ENCODE measurements at places on chromosomes 1 and 21.
A peak's percentile ranks its signal among the peaks of the same experiment; 100 is the strongest.

- no peak for DNase-seq
Observed at GRCh38 chr1:205442051-205442725, 13.7 kb downstream of the BLACAT1 start.

- no peak for DNase-seq
Observed at GRCh38 chr1:76142771-76143540, 68.4 kb downstream of the ST6GALNAC3 start.

DNA sequence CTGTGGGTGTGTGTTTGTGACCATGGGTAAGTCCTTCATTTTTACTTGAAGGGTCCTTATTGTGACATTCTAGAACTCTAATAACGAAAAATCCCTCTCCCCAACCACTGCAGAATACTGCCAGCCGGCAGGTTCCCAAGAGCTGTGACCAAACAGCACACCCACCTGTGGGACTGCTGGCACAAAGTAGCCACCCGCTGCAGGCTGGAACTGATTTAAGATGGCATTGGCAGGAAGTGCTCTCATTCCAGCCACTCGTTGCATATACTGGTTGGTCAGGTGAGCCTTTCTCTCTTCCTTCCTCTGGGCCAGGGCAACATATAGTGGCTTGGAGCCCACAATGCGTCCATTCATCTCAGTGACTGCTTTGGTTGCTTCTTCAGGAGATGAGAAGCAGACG lies 11.6 kb downstream of the PABPC4 start:
- no peak for DNase-seq

GRCh38 chr1:54928327-54928726 lies 41.3 kb upstream of the DHCR24 start:
- no peak for DNase-seq

GRCh38 chr1:200640373-200640962 lies 19.9 kb upstream of the KIF14 start:
- no peak for DNase-seq

DNA sequence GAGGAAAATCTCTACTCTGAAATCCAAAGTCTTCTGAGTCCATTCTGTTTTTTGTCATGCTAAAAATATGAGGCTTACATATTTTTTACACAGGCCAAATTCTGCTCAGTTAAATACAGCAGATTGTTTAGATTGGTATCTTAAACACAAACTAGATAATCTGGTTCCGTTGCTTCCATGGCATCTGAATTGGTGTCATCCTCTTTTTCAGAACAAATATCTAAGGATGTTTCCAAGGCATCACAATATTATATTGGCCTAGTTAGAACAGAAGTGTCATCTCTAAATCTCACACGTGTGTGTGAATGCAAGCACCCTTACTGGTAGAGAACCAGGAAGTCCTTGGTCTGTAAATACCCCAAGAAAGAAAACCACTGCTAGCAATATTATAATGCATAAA lies 151.2 kb downstream of the NRIP1 start:
- DNase-seq, result no peak

DNA sequence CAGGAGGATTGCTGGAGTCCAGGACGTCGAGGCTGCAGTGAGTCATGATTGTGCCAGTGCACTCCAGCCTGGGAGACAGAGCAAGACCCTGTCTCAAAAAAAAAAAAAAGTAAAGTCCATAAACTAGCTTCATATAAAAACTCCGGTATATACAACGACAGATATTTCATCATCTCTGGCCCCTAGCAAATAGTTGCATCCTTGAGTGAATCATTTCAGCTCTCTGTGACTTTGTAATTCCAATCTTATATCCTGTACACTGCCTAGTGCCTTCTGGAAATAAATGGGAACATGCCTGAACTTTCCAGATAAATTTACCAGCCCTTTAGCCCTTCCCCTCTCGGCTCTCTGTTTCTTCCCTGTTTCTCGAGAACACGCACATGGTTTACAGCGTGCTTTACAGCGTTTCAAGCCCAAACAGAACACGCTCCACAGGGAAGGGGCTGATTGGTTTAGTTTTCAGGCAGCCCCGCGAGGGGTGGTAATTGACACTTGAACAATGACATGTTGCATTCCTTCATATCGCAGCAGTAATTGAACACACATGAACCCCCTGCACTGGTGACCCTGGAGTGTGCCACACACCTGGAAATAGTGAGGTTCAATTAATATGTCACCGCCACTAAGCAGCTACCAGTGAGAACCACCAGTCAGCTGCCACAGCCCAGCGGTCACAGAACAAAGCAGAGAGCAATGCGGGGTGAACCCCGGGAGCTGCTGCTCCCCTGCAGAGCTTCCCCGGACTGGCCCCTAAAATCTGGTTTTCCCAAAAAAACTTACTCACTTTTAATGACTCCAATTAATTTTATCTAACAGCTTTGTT lies 35.7 kb upstream of the SIM2 start:
- DNase-seq, result no peak

GRCh38 chr1:202133001-202133400 lies 10.3 kb downstream of the GPR37L1 start:
- DNase-seq, result no peak

DNA sequence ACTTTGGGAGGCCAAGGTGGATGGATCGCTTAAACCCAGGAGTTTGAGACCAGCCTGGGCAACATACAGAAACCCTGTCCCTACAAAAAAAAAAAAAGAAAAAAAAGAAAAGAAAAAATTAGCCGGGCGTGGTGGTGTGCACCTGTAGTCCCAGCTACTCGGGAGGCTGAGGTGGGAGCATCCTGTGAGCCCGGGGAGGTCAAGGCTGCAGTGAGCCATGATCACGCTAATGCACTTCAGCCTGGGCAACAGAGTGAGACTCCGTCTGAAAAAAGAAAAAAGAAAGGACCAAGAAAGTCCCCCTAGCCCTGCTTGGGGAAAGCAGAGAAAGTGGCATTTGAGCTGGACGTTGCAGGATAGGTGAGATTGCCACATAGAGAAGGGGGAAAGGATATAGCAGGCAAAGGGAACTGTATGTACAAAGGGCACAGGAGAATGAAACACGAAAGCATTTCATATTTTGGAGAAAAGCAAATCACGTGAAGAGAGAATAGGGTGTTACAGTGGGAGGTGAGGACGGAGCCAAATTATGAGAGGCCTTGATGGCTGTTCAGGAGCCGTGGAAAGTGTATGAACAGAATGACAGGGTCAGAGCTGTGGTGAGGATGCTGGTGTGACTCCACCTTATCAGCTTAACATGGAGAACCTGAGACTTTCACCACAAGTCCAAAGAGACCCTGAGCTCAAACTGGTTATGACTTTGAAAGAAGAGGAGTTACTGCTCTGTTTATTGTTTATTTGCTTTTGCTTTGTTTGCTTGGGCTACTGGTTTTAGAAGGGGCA lies 19.5 kb upstream of the LRIG2 start:
- DNase-seq, result no peak

DNA sequence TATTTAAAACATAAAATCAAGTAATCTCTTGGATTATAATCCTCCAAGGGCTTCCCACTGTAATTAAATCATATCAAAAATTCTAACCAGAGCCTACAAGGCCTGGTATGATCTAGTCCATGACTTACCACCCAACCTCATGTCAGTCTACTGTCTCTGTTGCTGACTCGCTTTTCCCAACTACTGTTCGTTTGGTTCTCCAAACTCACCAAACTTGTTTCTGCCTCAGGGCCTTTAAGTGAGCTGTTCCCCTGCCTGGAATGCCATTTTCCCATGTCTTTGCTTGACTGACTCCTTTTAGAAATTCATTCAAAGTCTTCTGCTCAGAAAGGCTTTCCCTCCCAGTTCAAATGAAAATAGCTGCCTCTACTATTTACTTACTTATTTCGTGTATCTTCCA lies 95.9 kb downstream of the ZC3H11B start:
- no peak for DNase-seq

- no peak for DNase-seq
Observed at GRCh38 chr1:58067082-58067481, 479.4 kb downstream of the OMA1 start.

DNA sequence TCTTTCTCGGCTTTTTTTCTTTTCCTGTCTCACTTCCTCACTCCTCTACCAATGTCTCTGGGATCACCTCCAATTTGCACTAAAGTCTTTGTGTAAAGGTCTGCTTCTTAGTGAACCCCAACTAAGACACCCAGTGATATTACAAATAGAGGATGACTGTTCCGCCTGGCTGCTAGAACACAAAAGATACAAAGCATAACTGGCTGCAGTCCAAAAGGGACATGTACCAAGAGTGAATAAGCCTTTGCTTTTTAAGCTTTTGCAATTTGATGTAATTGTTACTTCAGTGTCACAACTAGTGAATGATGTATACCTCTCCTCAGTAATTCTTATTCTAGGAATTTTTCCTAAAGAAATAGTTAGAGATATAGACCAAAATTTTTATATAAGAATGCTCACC lies 82.8 kb upstream of the BEND5 start:
- no peak for DNase-seq

DNA sequence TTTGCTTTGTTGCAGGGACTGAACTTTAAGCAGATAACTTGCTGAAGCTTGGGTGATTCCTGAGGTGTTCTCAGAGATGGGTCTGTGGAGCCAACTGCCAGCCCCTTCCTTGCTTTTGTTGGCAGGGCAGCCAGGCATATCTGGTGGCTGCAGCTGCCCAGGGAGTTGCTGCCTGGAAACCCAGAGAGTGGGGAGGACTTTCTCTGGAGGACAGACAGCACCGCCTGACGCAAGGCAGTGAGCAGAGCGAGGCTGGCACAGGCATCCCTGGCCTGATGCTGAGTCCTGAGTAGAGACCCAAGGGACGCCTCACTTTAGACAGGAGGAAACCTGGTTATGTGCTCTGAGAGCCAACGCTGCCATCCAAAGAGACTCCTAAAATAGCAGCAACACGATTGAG lies 9.8 kb upstream of the OLFML2B start:
- DNase-seq, result no peak

- no peak for DNase-seq
Observed at GRCh38 chr1:164912290-164912689, 353.3 kb downstream of the PBX1 start.

DNA sequence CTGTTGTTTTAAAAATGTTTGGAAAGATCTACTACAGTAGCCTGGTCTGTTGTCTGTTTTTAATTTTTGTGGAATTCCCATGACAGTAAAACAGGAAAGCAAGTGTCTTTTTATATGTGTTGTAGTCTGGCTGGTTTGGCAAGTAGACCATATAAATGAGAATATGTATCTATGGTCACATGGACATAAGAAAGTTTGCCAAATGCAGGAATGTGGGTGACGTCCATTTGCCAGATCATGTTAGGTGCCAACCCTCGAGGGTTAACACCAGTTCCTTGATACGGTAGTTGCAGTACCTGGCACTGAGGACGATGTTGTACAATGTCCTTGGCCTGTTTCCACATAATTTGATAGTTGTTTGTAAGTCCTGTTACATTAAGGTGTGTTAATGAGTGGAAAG lies 6.2 kb downstream of the DAP3 start:
- DNase-seq, result no peak

DNA sequence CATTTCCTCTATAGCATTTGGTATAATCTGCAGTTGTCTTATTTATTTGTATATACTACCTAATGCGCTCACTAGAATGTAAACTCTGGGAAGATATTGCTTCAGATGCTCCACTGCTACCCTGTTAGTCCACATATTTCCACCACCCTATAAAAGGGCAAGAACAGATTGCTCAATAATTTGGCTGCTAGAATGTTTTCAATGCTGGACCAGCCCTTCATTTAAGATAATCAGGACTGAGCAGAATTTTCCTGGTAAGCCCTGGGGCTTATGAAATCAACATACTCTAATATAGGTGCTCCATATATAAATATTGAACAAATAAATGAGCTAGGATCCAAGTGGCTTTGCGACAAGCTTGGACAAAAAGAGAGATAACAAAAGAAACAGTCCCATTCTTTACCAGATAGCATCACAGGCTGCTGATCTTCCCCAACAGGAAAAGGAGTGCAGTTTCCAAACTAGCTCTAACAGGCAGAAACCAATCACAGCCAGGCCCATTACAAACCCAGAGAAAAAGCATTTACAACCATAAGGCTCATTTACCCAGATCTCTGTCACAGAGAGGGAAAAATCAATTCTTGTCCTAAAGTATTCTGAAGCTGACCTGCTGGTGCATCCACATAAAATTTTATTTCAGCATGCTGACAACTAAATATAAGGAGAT lies 8.3 kb downstream of the BCAR3 start:
- DNase-seq, result no peak

- no peak for DNase-seq
Observed at GRCh38 chr1:234169161-234169849, 204.0 kb upstream of the COA6 start.

DNA sequence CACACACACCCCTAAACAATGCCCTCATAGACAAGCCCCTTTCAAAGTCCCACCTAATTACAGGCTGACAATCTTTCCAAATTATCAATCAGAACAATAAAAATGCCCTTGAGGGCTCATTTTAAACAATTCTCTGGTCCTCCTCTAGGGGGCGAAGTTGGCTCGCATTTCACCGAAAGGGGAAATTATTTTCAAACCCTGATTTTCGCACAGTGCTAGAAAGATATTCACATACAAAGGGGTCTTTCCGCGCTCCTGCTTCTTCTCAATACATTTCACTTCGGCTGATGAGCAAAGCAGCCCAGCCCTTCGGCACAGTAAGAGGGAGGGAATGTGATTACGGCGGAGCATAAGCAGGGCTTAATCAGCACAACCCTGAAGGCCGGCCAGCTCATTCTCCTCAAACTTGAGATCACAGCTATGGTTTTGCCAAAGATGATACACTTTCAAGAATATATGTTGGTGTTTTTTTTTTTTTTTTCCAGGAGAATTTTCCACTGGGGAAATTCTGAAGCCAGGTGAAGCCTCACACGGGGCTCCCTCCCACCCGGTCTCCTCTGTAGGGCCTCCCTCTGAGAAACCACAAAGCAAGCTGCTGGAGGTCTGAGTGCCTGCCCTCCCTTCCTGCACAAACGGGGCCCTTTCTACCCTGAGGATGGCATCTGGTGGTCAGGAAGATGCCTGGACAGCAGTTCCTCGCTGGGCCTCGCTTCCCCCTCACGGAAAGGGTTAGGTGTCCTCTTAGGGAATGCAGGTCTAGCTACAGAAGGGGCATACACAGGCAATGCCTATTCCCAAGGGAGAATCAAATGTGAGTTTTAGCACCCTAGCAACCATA lies 66.9 kb downstream of the GNG12 start:
- DNase-seq, result peak; percentile 31

DNA sequence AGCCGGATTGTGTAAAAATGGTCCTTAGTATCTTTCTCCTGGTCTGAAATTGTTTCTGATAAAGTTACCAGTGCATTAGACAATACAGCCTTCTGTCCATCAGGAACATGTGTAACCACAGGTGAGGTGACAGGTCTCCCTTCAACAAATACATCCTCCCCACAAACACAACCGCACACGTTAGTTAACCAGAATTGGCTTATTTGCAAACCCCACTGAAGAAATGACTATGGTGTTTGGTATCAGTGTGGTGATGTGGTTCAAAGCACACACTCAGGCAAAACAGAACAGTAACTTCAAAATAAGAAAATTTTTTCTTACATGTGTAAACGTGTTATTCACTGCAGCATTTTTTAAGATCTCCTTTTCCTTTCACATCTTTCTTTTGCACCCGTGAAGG lies 517.2 kb upstream of the NR5A2 start:
- DNase-seq, result no peak

- no peak for DNase-seq
Observed at GRCh38 chr1:41704196-41704595, 214.5 kb downstream of the HIVEP3 start.

GRCh38 chr1:156444407-156445001 lies 56.1 kb downstream of the MEF2D start:
- DNase-seq, result no peak

- DNase-seq, result no peak
Observed at GRCh38 chr1:88519156-88519555, 164.9 kb upstream of the PKN2 start.
